ENCODE measurements at places on chromosomes 2 and 18.

- DNase-seq: no peak
Measured at GRCh38 chr18:59033359-59033758, 106.3 kb upstream of the SEC11C start.

- DNase-seq: no peak
Measured at GRCh38 chr2:102603904-102604303, 15.4 kb upstream of the SLC9A2 start.

DNA sequence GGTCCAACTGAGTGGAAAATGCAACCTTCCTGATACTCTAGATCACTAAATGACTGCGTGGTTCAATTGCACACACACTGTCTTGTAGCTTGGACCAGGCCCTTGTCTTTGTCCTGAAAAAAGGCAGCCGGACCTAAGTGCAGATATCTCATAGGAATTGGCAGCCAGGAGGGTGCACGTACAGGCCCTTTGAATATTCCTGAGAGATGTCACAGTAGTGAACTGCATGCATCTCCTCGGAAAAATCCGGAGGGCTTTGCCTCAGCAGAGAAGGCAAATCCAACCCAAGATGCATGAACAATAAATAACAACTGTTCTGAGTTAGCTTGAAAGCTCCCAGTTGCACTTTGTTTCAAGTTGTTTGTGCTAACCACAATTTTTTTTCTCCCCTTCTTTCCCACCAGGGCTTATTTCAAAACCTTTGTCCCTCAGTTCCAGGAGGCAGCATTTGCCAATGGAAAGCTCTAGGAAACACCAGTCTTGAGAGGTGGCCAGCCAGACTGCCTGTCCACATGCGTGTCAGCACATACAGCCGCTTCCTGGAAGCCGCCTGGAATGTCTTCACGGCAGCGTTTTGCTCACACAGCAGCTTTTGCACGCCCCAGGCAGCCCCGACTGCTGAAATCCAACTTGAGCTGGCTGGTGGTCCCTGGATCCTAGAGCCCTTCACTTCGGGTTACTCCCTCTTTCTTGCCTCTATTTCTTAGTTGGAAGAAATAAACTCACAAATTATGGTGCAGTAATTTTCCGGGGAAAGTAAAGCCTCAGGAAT, 54.4 kb upstream of the FOSL2 start:
- no peak for DNase-seq

DNA sequence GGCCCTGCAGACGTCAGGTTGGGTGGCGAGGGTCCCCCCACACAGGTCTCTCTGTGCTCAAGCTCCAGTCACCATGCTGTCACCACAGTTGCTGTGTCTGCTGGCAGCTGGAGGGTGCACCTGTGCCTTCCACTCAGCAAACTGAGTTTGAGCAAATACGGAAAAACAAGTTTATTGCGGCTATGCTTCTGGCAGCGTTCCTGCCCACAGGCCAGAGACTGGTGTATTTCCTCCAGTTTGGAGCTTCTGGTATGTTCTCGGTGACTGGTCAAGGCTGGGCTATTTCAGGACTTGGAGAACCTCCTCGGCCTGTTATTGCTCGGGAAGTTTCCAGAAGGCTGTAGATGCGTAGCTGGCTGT, 132.6 kb downstream of the SEPTIN10 start:
- DNase-seq: no peak

DNA sequence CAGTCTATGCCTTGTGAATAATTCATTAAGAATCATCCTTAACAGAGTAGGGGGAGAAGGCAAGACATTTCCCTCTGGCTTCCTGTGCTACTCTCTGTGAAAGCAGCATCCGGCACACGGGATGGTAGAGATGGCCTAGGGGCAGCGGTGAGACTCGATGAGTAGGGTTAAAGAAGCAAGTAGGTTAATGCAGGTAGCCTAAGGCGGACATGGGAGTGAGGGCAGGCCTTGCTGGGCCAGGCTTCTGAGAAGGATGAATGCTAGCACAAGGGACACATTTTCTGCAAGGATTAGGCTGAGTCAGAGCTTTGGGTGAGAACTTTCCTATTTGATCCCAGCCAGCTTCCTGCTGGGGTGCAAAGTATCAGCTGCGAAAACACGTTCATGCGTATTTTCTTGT, 80.8 kb downstream of the NXPH2 start:
- DNase-seq: no peak

DNA sequence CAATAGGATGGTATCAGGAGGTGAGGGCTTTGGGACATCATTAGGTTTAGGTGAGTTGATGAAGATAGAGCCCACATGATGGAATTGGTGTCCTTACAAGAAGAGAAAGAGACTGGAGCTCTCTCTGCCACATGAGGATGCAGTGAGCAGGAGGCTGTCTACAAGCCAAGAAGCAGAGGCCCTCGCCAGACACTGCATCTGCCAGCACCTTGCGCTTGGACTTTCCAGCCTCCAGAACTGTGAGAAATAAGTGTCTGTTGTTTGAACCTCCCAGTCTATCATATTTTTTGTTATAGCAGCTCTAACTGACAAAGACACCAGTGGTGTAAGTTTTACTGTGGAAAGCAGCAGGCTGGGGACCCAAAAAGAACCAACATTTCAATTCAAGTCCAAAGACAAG, 571.1 kb upstream of the ID2 start:
- DNase-seq: no peak

- DNase-seq: no peak
Measured at GRCh38 chr18:62418258-62418657, 93.1 kb downstream of the TNFRSF11A start.

DNA sequence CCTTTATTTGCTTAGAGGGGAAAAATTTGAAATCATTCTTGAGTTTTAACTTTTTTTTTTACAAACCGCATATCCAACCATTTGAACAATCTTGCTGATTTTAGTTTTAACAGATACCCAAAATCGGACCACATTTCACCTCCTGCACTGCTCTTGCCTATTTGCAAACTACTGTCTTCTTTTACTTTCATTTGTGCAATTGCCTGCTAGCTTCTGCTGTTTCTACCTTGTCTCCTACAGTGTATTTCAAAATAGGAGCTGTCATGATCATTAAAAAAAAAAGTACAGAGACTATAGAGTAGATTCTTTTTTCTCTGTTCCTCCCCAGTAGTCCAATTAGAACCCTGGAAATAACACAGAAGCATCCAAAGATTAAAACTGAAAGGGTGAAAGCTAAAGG, 1081.2 kb downstream of the SOCS6 start:
- no peak for DNase-seq

DNA sequence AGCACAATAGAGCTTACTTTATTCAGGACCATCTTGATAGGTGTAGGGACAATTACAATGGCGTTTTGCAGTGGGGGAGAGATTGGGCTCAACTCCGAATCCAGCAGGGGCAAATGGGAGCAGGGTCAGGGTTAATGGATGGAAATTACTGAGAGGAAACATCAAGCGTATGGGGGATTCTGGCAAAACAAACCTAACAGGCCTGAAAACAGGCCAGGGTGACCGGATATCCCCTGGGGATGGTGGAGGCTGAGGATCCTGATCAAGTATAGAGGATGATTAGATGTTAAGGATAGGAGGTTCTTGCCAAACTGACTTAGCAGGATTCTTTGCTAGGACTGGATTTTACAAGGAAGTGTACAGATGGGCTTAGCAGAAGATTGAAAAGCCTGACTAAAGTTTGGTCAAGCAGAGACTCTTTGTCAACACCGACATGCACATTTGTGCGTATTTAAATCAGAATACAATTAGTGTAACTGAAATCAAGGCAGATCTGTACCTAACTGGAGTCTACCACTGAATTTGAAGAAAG, 54.5 kb upstream of the GPR45 start:
- no peak for DNase-seq

GRCh38 chr2:71686781-71687180, 233.4 kb downstream of the DYSF start:
- DNase-seq: no peak

GRCh38 chr2:234694244-234695013, 197.5 kb upstream of the ARL4C start:
- no peak for DNase-seq

DNA sequence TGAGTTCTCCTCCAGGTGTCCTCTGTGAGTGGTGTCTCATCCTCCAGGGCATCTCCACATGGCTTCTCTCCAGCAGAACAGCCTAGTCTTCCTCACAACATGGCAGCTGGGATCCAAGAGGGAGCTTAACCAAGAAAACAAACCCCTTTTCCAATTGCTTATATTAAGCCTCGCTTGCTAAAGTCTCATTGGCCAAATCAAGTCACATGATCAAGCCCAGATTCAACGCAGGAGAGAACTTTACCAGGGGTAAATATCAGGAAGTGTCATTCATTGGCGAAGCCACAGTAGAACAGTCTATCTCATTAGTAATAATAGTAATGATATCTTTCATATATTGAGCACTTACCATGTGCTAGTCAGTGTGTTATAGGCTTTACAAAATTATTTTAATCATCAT, 53.1 kb downstream of the CDC42EP3 start:
- DNase-seq: no peak

GRCh38 chr2:65232636-65233035, 5.0 kb downstream of the ACTR2 start:
- no peak for DNase-seq

- DNase-seq: no peak
Measured at GRCh38 chr2:226017537-226017936, 618.0 kb downstream of the NYAP2 start.

- DNase-seq: no peak
Measured at GRCh38 chr2:113910110-113910717, 20.3 kb downstream of the ACTR3 start.

DNA sequence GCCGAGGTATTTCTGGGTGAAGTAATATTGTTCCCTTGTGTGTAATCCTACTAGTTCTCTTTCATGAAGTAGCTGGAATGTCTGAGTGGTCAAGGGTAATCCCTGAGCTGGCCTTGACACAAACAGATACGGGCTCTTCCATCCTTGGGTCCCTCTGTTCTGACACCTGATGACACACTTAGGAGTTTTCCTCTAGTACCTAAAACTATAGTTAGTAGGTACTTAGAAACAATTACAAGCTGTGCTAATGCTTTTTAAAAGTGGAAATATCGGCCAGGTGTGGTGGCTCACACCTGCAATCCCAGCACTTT, 59.2 kb upstream of the IL1R1 start:
- DNase-seq: no peak

- no peak for DNase-seq
Measured at GRCh38 chr2:25419678-25420242, 78.0 kb upstream of the DNMT3A start.

- no peak for DNase-seq
Measured at GRCh38 chr2:17804358-17804757, 11.9 kb upstream of the MSGN1 start.

DNA sequence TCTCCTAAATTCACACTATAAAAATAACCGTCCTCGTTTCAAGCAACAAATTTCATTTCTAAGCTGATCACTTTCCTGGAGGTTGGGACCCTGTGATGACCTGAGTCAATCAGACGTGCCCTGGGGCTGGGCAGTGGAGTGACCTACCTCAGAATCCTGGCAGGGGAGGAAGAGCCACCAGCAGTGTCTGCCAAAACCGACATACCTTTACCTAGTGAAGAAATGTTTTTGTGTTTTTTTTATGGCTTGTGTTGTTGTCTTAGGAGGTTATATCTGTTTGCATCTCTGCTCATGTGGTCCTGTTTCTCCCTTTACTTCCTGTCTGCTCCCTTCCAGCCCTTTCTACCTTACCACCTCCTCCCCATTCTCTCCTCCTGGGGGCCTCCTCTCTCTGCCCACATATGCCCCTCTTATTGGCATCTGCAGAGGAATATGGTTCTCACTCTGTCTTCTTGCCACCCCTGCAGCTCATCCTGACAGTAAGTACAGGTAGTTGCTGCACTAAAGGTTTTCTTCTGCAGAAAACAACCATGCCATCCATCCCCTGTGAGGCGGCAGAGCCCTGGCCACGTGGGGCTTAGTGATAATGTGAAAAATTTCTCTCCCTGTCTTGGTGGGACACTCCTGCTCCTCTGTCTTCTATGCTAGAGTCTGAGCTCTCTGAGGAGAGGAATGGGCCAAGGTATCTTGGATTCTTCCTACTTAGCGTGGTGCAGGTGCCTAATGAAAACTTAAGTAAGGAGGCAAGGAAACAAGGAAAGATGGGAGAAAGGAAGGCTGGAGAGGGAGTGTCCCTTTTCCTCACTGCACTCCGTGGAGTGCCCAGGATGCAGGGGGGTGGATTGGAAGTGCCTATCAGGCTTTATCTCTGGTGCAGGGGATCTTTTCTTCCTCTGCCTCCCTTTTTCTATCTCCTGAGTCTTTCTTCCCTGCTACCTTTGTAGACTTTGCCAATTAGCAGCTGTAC, 15.4 kb downstream of the ACOXL start:
- no peak for DNase-seq

- DNase-seq: no peak
Measured at GRCh38 chr2:159613091-159613490, 3.3 kb downstream of the BAZ2B start.

DNA sequence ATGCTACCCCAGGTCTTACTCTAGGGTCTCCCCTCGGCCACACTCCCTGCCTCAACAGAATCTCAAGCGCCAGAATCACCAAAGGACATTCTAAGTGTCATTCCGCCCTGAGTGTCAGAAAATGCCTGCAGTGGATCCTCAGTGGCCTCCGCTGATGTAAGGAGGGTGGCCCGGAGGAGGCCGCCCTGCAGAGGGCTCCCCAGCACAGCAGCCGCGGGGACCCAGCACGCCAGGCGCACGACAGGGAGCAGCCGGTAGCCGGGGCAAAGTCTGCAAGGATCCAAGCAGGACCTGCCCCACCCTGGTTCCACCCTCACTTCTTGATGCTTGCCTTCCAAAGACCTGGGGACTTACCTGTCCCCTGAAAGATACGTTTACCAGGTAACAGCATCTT, 54.2 kb upstream of the ID2 start:
- no peak for DNase-seq

GRCh38 chr2:173229086-173229485, 125.6 kb upstream of the CDCA7 start:
- no peak for DNase-seq

DNA sequence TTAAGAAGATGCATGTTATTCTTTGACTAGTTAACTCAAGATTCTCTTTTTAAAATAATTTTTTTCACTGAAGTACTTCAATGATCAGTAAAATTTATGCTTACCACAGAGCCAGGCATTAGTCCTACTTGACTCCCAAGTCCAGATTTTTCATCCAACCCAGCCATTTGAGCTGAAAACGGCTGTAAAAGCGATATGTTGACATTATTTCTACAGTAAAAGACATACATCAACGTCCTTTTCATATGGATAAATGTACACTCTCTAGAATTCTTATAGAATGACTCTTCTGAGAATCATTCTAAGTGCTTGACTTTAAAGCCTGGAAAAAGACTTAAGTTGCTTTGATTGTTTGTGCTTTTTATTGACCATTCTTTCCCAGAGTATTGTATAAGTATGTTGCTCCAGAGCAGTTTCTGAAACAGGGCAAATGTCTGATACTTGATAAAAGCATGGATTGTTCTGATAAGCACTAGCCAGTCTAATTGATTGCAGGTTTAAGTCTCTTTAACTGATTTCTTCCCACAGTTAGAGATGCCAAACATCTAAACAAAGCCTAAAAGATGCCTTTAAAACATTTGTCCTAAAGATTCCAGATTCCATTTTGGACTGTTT, 90.9 kb downstream of the COL5A2 start:
- DNase-seq: no peak
